ENCODE measurements at places on chromosomes 7 and 10.

- DNase-seq = no peak
Observed at GRCh38 chr7:133044722-133045473, 37.0 kb downstream of the CHCHD3 start.

DNA sequence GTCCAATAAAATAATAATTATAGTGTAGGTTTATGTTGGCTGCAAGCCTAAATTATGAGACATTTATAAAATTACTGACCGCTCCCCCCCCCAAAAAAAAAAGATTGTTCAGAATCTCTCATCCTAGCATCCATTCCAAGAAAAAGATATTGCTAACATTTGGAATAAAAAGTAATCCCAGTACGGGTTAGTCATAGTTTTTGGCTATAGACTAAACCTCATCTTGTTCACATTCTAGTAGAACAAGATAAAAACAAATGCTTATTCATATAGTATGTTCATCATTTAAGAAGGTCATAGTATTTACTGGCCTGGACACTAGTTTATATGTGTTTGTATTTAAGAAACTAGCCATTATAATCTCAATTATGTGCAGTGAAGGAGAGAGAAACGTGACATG is 44.0 kb downstream of the ADK start:
- DNase-seq = no peak

GRCh38 chr10:129421399-129422010 is 45.5 kb upstream of the MGMT start:
- DNase-seq = no peak

DNA sequence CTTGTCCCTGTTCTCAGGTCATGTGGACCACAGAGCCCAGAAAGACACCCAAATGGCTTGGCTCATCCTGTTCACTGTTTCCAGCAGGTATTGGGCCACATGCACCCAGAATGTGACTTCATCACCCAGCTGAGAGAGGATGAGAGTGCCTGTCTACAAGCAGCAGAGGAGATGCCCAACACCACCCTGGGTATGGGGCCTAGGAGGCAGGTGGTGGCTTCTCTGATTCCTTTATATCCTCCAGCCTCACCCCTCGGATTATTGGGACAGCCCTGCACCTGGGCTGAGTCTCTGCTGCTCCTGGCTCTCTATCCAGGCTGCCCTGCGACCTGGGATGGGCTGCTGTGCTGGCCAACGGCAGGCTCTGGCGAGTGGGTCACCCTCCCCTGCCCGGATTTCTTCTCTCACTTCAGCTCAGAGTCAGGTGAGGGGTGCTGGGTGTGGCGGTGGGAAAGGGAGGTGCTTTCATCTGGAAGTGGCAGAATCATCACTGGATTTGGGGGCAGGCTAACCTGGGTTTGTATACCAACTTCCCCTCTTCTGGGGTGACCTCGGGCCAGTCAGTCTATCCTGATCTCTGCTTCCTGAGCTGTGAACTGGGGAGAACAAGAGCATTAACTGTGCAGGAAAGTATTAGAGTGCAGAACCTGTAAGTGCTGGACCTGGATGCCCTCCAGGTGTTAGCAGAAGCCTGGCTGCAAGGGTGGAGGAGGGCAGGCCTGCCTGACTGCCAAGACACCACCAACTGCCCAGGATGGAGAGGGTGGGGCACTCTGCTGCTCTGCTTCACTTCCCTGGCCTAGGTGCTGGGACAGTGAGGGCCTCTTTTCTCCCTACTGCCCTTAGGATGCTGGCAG is 5.2 kb downstream of the GHRHR start:
- DNase-seq = no peak

DNA sequence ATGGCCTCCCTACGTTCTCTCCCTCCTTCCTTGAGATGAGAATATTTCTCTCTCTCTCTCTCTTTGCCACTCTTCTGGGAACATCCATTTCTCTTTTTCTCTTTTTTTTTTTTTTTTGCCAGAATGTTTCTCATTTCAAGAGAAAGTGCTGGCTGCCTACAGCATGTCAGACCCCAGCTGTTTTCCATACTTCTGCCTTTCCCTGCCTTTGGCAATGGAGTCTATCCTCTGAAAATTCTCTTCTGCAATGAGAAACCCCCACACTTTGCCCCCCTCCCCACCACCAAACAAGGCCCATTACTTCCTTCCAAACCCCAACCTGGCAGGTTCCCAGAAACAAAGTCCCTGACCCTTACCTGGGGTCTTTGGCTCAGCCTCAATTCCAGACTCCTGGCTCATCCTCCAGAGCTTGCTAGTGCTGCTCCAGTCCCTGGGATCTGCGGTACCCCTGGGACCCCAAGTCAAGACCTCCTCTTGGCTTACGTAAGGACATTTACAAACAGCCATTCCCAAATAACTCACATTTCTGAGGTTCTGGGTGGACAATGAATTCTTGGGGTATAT is 17.4 kb upstream of the CCL26 start:
- no peak for DNase-seq

GRCh38 chr7:142716596-142716995 is 32.7 kb upstream of the PRSS1 start:
- no peak for DNase-seq

GRCh38 chr7:2559283-2559950 is 638 bp downstream of the IQCE start:
- DNase-seq = no peak

DNA sequence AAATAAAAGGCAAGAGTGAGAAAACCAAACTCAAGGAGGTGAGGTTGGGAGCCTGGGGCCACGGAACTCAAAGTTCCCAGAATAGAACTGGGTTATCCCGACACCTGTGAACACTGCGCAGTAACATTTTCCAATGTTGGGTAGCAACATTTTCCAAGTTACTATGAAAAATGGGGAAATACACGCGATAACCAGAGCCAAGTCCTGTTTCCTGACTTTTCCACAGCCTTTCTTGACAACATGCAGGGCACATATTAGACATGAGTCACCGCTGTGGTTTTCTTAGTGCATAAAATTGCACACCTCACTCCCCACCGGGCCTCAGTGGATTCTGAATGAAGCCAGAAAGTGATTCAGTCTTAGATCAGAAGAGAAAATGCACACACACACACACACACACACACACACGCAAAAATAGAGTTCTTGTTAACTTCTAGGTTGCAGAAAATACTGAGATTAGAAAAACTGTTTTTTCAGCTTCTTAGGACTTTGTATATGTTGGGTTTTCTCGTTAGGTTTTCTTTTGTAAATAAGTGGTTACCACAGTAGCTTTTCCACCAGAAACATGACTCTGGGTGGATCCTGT is 70.0 kb downstream of the CAMK1D start:
- no peak for DNase-seq

DNA sequence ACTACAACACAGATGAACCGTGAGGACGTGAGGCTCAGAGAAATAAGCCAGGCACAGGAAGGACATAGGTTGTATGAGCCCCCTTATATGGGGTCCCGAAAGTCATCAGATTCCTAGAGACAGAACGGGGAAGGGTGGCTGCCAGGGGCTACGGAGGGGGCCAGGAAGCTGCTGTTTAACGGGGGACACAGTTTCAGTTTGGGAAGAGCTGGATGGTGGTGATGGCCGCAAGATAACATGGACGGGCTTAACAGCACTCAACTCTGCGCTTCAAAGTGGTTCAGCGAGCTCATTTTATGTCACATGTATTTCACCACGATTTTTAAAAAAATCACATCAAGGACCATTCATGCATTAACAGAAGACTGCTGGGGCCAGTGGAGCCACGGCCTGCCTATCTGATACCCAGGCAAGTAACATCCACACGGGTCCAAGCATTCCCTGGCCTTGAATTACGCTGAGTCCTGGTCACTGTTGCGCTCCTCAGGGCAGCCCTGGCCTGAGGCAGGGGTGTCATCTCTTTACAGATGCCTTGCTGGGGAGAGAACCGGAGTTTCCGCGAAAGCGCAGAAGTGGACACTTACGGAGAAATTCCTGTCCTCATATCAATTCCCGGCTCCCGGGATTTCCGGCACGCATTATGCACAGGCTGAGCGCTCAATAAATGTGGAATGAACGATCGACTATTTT is 1.5 kb downstream of the CARD11 start:
- no peak for DNase-seq

- no peak for DNase-seq
Observed at GRCh38 chr10:6313111-6313895, 110.6 kb downstream of the PFKFB3 start.

DNA sequence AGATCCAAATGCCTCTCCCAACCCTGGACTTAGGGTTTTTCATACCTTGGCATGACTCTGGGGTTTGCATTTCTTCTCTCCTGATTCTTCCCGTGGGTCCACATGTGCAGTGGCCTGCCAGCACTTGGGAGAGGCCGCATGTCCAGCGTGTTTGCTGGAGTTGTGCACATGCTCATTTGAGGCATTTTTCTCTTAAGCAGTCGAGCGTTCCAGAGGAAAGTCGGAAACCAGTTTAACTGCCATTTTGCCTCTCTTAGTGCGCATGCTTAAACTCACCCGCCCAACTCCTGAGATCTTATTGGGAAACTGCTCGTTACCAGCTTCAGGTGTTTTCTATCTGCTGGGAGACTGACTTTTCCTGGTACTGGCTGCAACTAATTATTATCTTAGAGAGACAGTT is 888.4 kb upstream of the PHF14 start:
- DNase-seq = no peak

- no peak for DNase-seq
Observed at GRCh38 chr7:123571187-123571586, 13.6 kb upstream of the NDUFA5 start.

GRCh38 chr7:130430841-130431666 is 9.8 kb downstream of the CEP41 start:
- DNase-seq = no peak

- peak; percentile 22 for DNase-seq
Observed at GRCh38 chr7:128031901-128032604, 816 bp upstream of the LRRC4 start.

DNA sequence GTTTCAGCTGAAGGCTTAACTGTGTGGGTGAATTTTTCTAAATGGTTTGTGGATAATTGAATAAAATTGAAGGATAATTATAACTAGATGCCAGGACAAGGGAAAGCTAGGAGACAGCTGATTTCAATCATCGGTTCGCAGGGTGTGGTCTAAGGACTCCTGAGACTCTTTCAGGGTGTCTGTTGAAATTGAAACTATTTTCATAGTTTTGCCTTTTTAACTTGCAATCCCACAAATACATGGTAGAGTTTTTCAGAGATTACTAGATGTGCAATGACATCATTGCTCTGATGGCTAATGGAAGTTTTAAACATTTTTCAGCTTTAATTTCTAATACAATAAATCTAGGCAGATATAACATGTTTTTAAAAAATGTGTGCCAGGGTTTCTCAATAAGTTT is 18.5 kb downstream of the TRUB1 start:
- no peak for DNase-seq

DNA sequence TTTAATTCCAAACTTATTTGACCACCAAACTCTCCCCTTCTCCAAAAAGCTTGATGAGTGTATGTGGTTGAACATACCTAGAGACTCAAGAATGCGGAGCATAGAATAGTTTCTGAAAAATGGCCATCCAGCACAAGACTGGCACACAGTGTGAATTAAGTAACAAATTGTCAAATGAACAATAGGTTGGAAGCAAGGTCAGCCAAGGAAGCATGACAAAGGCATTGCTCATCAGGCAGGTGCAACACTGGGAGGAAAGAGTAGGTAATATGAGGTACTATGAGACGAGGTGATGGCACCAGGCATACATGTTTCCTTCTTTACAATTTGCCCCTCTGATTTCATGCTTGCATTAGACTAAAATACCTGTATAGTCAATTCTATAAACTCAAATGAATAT is 73.7 kb downstream of the DKK1 start:
- DNase-seq = no peak

DNA sequence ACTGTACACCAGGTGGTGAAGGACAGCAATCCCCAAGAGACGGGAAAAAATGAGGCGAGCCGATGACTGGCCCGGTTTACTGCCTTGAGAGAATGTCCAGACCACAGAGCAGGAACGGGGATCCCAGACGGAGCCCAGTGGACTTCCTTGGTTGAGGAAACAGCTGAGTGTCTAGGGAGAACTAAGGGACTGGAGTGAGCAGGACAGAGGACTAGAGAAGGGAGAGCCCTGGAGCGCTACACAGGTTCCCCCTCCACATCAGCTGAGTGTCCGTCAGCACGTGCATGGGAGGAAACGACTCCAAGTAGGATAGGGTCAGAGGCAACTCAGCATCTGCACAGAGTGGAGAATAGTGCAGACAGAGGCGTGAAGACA is 7.1 kb upstream of the WDR86 start:
- DNase-seq = no peak

DNA sequence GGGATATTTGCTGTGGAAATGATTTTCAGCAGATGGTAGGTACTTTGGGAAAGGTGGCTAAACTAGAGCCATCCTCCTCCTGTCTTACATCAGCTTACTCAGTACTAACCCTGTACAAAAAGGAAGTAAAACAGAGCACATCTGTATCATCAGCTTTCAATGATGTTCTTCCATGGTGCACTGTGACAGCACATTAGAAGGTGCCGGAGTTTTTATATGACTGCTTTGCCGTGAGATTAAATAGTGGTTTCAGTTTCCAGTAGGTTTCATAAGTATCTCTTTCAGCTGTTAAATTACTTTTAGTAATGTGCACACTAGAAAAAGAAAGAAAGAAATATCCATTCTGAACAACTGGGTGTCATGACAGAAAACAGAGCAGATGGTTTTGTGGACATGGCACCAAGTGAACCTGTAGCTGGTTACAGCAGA is 86.5 kb downstream of the ARID5B start:
- DNase-seq = no peak

GRCh38 chr10:124719213-124719851 is 24.8 kb downstream of the FAM53B start:
- DNase-seq = peak; percentile 60

DNA sequence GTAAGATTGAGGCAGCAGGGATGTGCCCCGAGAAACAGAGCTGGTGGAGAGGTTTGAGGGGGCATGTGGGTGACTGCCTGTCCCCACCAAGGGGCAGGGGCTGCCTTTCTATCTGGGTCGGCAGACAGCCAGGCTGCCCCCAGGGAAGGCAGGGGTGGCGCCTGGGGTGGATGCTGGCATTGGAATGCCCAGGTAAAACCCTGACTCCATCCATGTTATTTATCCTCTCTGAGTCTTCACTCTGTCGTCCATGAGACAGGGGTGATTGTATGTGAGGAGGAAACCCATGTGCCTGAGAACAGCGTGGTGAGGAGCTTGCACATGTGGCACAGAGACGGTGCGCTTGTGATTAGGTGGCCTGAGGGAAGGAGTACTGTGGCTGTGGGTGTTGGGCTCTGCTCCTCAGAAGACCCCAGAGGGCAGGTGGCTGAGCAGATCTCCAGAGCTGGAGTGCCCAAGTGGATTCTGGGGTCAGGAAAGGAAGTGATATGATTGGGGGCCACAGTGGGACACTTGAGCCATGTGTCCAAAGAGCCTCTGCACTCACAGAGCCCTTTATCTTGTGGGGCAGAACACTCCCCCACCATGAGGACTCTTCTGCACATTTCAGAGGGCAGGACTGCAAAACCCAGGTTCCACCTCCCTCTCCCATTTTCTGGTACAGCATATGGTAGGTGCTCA is 100.4 kb upstream of the RET start:
- DNase-seq = no peak

GRCh38 chr10:77027576-77027975 is 610.0 kb downstream of the KCNMA1 start:
- no peak for DNase-seq
